ENCODE measurements at places on chromosomes 4 and X. TPM values are rescaled to one million over a fixed set of nuclear protein-coding genes. Genes with fewer than 3 reads are reported as not detected.

DNA sequence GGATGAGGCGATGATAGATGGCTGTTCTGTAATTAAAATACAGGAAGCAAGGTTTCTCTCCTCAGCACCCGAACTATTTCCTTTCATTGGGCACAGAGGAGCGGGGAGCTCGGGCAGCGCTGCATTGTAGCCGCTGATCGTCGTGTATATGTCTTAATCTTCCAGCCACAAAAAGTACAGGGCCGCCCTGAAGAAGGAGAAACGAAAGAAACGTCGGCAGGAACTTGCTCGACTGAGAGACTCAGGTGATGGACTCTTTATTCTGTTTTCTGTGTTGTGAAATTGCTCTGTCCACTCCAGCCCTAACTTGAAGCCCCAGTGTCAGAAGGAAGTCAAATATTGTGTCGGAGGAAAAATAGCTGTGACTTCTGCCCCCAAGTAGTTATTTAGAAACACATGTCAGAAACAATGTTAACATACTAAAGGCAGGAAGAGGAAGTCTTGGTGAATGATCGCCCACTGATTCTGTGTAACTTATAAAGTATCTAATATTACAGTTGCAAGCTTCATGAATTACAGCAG lies 546 bp downstream of the ZRSR2 start:
- no peak for DNase-seq

- no peak for DNase-seq
Measured at GRCh38 chr4:53191997-53192396, 173.9 kb downstream of the SCFD2 start.

- DNase-seq, result no peak
Measured at GRCh38 chrX:65679071-65679540, 11.7 kb downstream of the MSN start.

GRCh38 chrX:1076871-1077651 lies 135.4 kb downstream of the CRLF2 start:
- DNase-seq, result no peak

DNA sequence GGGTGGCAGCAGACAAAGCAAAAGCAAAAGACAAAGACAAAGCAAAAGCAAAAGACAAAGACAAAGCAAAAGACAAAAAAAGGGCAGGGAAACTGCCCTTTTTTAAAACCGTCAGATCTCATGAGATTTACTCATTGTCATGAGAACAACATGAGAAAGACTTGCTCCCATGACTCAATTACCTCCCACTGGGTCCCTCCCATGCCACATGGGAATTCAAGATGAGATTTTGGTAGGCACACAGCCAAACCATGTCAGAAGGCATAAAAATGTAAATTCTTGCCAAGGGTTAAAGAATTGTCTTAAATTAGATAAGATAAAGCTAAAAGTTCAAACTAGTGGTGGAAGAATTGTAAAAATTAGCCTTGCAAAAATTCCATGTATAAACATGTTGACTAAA lies 419.7 kb downstream of the TRAM1L1 start:
- DNase-seq, result no peak

DNA sequence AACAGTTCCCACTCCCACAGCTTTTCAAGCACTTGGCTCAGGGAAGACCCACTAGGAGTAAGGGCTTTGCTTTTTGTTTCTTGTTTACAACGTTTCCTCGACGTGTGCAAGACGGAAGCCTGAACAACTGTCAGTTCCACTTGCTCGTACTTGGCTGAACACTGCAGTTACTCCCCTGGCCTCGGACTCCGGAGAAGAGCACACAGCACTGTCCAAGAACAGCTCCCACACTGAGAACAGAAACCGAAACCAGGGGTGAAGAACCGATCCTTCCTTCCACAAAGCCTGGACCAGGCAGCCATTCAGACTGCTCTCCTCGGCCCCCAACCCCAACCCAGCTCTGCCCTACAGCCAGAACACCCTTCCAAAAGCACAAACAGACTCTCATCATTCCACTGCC lies 25.5 kb downstream of the IRF2 start:
- DNase-seq, result peak; percentile 8

DNA sequence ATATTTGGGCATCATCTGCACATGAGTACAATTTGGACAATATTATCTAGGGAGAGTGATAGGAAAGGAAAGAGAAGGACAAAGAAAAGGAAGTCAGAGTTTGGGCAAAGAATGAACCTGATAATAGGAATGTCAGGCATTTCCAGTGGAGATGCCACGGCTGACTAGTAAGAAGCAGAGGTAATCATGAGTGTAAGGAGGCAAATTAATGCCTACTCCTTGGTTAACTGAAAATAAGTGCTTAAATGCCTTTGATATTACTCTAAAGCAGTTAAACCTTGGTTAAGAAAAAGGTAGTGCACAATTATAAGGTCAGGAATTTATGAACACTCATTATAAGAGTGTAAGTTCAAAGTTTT lies 99.2 kb upstream of the DDIT4L start:
- DNase-seq, result no peak

DNA sequence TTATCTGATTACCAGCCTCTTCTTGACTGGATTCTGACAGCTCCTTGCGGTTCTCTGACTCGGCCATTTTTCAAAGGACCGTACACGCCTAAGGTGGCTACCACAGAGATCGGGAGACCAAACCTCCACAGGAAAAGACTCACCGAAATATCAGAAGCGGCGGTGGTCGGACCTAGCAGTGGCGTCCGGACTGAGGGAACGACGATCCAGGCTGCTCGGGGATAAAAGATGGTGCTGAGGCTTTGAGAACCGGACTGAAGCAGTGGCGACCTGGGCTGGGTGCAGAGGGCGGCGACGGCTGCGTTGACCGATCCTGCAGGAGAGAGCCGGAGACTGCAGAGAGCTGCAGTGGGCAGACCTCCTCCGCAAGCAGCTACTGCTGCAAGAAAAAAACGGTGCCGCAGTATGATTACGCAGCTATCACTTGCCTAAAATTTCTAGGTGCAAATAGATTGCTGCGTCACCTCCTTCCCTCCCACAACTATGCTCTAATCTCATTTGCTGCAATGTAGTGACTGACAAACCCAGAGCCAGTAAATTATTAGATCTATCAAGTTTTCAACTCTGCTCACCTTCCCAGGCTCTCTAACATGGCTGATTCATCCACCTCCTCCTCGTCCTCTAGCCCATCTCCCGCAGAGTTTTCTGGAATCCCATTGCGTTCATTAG lies at the start of gene NAP1L2:
TSS of gene NAP1L2 (minus strand) at position 426 of the 669 bp plus-strand sequence. CDS start at position 67, 359 bp downstream.
- DNase-seq, result peak; percentile 28

DNA sequence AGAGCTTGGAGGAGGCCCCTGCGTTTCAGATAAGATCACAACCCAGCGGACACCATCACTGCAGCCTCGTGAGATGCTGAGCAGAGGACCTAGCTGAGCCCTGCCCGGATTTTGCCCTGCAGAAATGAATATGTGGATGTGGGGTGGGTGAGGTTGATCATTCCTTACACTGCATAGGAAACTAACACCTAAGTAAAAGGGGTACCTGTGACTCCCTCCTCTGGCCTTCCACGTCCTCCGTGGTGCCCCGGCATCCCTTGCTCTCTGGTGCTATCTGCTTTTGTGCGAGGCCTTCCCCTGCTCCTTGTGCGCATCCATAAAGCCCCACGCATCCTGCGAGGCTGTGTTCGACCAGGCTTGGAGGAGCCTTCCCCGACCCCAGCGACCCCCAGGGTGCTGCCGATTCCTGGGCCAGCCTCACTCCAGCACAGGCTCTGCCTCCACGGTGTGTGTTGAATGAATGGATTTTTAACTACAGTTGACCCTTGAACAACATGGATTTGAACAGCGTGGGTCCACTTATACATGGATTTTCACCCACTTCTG lies 25.6 kb upstream of the GPR78 start:
- no peak for DNase-seq

DNA sequence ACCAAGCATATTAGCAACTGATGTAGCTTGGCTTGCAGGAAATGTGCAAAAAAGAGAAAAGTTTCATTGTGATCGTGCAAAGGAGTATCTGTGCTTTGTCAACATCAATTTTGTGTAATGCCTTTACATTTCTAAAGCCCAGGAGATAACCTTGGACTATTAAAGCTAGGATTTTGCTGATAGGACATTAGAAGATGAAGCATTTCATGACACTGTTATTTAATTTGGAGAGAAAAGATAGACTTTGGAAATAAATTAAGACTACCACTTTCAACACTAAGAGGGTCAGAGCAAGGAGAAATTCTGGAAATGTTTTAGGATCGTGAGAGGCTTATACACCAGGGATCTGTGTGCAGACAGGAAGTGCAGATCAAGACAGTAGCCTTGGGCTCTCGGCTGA lies 120.6 kb upstream of the MID1 start:
- DNase-seq, result no peak

DNA sequence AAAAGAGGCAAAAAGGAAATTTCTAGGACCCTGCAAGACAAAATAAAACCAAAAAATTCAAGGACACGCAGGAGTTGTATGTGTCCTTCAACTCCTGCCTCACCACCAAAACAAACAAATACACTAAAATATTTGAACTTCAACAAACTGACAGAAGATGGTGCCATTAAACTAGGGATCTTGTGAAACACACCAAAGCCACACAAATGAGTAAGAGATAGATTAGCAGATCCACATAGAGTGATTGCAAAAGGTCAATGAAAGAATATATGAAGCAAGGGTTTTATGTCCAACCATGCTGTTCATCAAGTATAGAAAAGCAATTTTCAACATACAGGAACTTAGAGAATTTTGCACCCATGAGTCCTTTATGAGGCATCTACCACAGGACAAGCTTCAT lies 40.1 kb upstream of the SCML1 start:
- DNase-seq, result no peak

DNA sequence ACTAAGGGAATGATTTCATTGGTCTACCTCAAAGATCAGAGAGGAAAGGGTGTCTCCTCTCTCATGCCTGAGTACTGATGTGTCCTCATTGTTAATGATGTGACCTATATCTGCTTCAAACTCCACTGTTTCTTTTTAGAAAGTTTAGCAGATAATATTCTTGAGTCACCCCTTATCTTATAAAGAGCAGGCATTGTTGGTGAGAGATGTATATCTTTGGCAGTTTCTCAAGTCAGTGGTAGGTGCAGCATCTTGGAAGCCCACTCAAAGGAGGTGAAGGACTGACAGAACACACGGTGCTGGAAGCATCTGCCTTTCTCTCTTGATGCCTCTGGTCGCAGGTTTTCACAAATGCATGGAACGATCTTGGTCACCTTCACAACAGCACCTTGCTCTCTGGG lies 71.2 kb downstream of the ZNF518B start:
- DNase-seq, result no peak

- no peak for DNase-seq
Measured at GRCh38 chr4:123826896-123827295, 430.3 kb downstream of the SPRY1 start.

GRCh38 chr4:88953400-88953799 lies 103.6 kb downstream of the FAM13A start:
- DNase-seq, result no peak

GRCh38 chrX:153387345-153387744 lies 13.8 kb downstream of the PNMA6E start:
- DNase-seq, result no peak

DNA sequence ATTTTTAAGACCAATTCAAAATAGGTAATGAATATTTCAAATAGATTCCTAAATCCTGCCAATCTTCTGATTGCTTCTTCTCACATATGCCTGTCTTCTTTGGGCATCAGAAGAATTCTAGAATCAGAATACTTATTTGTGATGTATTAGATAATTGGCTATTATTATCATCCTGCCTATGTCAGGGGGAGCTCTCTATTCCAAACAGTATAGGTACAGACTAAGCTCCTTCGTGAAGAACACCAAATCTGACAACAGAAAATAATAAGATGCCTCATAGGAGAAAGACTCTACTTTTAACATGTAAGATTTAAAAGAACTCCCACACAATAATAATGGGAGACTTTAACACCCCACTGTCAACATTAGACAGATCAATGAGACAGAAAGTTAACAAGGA lies at the start of gene IQCM:
TSS of gene IQCM (minus strand) at position 101 of the 400 bp plus-strand sequence. CDS start 73,152 bp downstream, outside the sequence.
- DNase-seq, result no peak

- no peak for DNase-seq
Measured at GRCh38 chr4:37365888-37366287, 121.3 kb downstream of the NWD2 start.

GRCh38 chr4:48489683-48490011 lies 405 bp upstream of the ZAR1 start:
- DNase-seq, result no peak

DNA sequence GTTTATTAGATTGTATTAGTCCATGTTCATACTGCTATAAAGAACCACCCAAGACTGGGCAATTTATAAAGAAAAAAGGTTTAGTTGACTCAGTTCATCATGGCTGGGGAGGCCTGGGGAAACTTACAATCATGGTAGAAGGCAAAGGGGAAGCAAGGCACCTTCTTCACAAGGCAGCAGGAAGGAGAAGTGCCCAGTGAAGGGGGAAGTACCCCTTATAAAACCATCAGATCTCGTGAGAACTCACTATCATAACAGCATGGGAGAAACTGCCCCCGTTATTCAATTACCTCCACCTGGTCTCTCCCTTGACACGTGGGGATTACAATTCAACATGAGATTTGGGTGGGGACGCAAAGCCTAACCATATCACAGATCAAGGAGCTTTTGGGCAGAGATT lies 8.1 kb upstream of the HSD17B13 start:
- no peak for DNase-seq

GRCh38 chr4:56762484-56763250 lies 58.8 kb downstream of the SPINK2 start:
- DNase-seq, result no peak

- DNase-seq, result no peak
Measured at GRCh38 chr4:90648311-90648710, 521.1 kb downstream of the CCSER1 start.

DNA sequence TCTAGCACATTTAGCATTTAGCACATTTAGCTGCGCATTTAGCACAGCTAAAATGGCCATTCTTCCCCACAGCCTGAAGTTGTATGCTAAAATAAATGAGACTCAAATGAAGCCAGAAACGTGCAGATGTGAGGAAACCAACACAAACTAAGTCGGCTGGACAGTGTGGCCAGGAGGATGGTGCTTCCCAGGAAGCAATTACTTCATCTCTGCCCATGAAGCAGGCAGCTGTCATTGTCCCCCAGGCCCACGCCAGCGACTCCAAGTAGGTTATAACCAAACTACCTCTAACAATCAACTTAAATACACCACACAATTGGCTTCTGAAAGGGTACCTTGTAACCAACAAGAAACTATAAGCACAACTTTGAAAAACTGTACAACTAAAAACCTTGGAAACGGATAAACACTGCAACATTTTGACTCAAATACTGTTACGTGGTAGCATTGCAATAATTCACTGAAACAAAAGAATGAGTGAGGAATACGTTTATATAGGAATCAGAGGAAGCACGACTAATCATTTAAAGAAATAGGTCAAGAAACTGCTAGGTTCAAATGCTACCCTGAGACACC lies 39.2 kb downstream of the AFAP1 start:
- no peak for DNase-seq

Gene NEUROG2
- total RNA-seq, result not detected

Gene TDO2
- 0.18 TPM for total RNA-seq

Gene POLN
- total RNA-seq, result 1.0 TPM

Gene PPEF2
- total RNA-seq, result not detected

Gene BTC
- total RNA-seq, result not detected

Gene HMGB3
- 34.3 TPM for total RNA-seq

Gene VEGFD
- total RNA-seq, result not detected

Gene CENPVL2
- total RNA-seq, result not detected

Gene CT45A5
- total RNA-seq, result not detected

Gene CCNB3
- total RNA-seq, result 0.46 TPM

Gene LDB2
- not detected for total RNA-seq

Gene STPG2
- total RNA-seq, result not detected

Gene BRS3
- total RNA-seq, result not detected

Gene SHROOM4
- total RNA-seq, result not detected

Measured in activated naive CD8-positive, alpha-beta T cell treated with anti-CD3 and anti-CD28 coated beads for 36 hours (primary cell).